Thoracic aorta (tissue), 2 donors: ENCODE measurements at places on chromosomes 1 and 21.

- no peak for DNase-seq
Measured at GRCh38 chr21:40129809-40130208, 262.6 kb downstream of the PCP4 start.

DNA sequence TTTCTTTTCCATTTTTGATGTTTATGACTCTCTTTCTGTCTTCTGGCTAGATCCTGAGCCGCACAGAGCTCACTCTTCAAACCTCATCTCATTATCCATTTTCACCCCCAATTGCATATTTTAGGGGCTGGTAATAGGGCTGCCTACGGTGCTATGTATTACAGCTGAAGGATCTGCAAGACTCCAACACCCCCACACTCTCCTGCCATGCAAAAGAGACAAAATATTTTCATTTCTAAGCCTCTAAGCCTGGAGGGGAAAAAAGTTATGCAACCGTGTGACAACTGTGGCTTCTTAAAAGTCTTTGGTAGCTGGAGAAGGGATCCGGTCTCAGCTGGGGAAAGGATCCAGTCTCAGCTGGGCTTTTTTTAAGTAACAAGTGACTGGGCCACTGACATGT lies 311.6 kb downstream of the NPHP4 start:
- no peak for DNase-seq

GRCh38 chr1:176885341-176885740 lies 279.2 kb downstream of the ASTN1 start:
- no peak for DNase-seq

GRCh38 chr1:204684206-204684570 lies 1.4 kb downstream of the LRRN2 start:
- DNase-seq = no peak

DNA sequence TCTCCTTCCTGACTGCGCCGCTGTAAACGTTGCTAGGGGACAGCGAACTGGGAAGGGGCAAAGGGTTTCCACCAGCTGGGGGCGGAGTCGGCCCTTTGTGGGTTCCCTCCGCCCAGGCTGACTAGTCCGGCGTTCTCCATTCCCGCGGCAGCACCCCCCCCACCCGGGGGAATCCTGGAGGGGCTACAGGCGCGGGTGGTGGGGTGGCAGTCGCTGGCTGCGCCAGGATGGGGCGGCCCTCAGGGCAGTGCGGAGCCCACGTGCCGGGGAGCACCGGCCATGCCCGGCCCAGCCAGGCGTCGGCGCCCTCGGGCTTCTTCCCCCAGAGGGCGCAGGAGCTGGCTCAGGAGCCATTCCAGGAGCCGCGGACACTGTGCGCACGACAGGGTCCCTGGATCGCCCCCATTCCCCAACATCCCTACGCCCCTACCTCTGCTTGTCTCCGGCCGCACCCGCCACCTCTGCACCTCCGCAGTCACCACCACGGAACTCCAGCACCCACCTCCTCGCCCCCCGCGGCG lies 476 bp downstream of the BATF3 start:
- DNase-seq = peak; percentile 4

- no peak for DNase-seq
Measured at GRCh38 chr21:42782723-42783242, 96.6 kb downstream of the WDR4 start.

DNA sequence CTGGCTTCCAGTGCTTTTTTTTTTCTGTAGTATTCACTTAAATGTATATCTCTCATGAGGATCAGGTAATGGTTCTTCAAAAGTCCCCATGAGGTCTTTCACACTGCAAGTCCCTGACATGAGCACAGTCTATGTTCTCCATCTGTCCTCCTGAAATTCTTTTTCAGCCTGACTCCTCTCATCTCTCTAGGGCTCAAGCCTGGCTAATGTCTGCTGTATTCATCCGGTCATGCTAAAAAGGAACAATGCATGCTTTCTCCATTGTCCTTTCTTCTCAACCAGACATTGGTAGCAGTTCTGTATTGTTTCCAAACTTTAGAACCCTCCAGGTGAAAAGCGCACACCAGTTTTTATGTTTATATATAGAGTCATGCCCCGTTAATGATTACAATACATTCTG lies 368.3 kb upstream of the OLFM3 start:
- no peak for DNase-seq

- DNase-seq = no peak
Measured at GRCh38 chr1:13587256-13588030, 3.8 kb downstream of the PDPN start.

DNA sequence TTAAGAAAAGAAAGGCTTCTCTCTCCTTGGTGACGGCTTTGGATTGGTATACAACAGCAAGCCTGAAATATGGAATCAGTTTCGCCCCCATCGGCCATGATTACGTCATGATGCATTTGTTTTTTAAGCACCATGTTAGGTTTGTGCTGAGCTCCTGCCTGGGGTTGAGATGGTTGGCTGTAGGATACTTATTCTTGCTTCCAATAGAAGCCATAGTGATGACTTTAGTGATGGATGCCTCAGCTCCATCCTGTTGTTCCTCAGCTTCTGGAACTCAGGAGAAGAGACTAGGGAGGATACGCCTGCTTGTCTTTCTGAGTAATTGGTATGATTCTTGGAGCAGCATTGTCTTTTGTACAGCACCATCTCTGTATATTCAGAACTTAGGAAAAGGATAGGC lies 14.7 kb downstream of the XCL1 start:
- DNase-seq = no peak
